Myocyte (in vitro differentiated cells): ENCODE measurements at places on chromosomes 6 and 20. TPM values are rescaled to one million over a fixed set of nuclear protein-coding genes. Genes with fewer than 3 reads are reported as not detected.

DNA sequence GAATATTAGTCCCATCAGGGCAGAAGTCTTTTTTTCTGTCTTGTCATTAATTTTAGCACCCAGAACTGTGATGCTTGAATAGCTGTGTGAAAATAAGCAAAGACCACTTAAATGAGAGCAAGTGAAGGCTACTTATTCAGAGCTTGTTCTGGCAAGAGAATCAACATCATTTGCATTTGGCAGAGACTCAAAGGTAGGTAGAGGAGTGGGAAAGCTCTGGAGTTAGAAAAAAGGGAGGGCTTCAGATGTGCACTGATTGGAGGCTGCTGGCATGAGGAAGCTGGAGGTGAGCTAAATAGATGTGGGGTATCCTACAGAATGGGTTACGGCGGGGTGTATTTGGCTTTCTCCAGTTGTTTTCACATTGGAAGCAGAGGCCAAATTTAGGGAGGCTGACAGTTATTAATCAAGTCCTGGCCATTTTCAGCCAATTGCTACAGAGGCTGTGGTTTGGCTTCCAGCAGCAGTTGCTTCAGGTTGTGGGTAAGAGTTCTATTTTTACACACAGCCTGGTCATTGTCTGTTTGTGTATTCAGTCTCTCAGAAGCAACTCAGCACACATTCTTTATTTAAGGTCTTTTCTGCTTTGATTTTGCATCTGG, 254.3 kb downstream of the BTBD3 start:
- peak; percentile 53 for DNase-seq

- DNase-seq, result peak; percentile 44
Observed at GRCh38 chr6:80388507-80388906, 282.0 kb downstream of the BCKDHB start.

Gene HAO1
- not detected in 2 replicates for total RNA-seq

GRCh38 chr6:11711003-11711983, 67.3 kb downstream of the ADTRP start:
- DNase-seq, result no peak

Gene HTR1B
- 0.48 and 0.73 TPM in 2 replicates for total RNA-seq

DNA sequence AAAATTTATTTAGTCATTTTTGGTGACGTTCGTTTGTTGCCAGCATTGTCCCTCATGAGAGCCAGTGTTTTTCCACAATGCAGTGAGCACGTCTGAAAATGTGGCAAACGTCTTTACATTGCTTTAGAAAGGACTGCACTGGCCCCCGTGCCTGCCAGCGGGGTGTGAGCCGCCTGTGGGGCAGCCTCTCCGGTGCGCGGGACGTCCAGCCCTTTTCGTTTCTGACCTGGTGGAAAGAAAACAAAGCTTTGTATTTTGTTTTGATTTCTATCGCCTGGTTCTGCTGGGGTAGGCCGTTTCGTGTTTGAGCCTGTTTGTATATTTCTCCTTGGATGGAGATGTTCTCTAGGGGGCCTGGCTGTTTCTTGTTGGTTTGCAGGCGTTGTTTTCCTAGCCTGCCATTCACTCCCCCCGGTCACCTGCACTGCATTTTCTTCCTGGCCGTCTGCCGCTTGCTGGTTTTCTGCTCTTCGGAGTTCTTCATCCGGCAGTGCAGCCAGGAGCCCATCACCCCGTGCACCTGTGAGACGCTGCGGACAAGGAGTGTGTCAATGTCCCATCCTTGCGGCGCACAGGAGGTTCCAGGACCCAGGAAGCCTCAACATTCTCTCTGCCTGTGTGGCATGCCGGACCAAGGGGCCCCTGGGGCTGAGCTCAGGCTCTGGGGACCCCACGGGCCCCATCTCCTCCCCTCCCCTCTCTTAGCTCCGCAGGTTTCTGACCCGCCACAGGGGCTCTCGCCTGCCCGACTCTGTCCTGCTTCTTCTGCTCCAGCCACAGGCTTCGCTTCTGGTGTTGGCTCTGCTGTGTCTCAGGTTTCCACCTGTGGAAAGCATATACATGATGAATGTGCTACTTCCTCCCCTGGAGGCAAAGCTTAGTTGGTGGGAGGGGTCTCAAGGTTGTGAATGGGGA, 100.5 kb downstream of the CDH4 start:
- no peak for DNase-seq

Gene ADGB
- not detected in 2 replicates for total RNA-seq

DNA sequence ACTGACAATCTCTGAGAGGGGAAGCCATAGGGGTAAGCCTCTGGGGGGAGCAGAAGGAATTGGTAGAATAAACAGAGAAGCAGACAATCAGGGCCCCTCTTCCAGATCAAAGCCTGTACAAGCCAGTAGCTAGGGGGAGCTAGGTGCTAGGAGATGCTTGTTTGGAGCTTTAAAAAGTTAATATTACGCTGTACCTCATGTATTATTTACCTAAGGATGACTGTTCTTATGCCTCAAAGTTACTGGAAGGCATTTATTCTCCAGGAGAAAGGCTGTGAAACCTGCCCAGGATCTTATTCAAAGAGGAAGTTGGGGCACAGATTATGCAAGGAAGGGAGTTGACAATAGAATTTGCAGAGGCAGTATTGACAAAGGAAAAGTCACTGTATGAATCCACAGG, 111.8 kb upstream of the SLC35F1 start:
- DNase-seq, result no peak

GRCh38 chr20:11132819-11133415, 459.1 kb upstream of the JAG1 start:
- no peak for DNase-seq

DNA sequence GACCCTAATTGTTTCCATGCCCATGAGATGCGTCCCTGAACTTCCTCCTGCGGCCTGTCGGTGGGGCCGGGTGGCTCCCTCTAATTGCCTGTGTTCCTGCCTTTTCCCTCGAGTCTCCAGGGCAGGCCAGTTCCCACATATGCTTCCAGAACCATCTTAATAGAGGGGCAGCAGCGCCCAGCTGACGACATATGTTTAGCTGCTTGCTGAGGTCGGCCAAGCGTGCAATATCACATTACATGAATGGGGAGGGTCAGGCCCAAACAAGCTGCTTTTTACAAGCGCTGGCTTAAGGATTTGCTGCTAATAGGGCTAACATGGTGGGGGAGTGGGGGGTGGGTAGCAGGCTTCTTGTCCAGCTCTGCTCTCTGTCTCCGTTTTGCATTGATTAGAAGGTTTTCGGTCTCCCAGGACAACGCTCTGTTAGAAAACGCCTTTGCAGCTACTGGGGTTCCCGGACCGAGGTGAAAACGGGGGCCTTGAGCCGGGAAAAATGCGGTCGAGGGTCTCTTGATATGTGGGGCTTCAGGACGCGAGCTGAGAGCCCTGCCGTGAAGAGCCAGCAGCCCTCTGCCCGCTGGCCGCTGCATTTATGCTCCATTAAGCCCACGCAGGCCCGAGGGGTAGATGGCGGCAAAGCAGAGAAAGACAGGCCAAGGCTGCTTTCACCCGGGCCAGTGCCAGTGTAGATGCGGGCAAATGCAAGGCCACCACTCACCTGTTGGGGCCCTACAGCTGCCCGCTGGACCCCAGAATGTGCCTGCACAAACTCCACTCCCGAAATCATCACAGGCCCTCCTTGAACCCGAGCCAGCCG, 308.5 kb downstream of the BMP7 start:
- no peak for DNase-seq

- no peak for DNase-seq
Observed at GRCh38 chr20:59223182-59223601, 59.6 kb downstream of the ZNF831 start.

- no peak for DNase-seq
Observed at GRCh38 chr20:22496817-22497216, 87.6 kb downstream of the FOXA2 start.

Gene SLC17A2
- total RNA-seq, result 0.16 and 0.21 TPM in 2 replicates

- peak; percentile 67 for DNase-seq
Observed at GRCh38 chr6:16681260-16681873, 79.9 kb downstream of the ATXN1 start.

Gene TFAP2D
- total RNA-seq, result not detected in 2 replicates

DNA sequence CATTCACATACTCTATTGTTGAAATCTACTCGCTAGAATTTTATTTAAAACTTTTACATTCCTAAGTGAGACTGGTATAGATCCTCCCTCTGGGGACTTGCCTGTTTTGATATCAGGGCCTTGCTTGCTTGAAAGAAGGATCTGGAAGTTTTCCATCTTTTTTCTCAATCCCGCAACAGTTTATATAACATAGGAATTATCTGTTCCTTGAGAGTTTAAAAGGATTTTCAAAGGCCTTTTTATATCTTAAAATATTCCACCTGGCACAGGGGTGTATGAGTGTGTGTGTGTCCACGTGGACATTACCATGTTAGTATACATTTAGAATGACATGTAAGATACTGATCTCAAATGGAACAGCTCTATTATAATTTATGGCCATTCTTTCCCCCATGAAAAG, 96.3 kb downstream of the TRERF1 start:
- DNase-seq, result no peak

GRCh38 chr20:19077370-19078220, 134.8 kb upstream of the SLC24A3 start:
- no peak for DNase-seq

Gene XPO5
- total RNA-seq, result 33.4 and 34.1 TPM in 2 replicates

GRCh38 chr20:48782053-48782452, 45.7 kb downstream of the PREX1 start:
- no peak for DNase-seq

Gene AHCY
- 161 and 173 TPM in 2 replicates for total RNA-seq

DNA sequence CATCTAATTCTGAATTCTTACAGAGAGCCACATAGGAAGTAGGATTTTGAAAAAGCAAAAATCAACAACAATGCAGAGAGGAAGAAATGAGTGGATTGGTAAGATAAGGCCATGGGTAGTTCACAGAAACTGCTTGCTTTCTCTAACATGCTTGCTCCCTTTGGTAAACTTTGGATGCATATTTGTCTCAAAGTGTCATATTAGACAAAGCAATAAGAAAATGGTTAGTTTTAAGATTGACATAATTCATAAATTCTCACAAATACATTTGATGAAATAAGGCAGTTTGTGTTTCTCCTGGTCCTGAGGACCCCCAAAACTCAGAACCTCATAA, 31.7 kb downstream of the UTRN start:
- DNase-seq, result no peak
